ENCODE measurements at places on chromosomes 12 and 14. TPM values are rescaled to one million over a fixed set of nuclear protein-coding genes. Genes with fewer than 3 reads are reported as not detected.

DNA sequence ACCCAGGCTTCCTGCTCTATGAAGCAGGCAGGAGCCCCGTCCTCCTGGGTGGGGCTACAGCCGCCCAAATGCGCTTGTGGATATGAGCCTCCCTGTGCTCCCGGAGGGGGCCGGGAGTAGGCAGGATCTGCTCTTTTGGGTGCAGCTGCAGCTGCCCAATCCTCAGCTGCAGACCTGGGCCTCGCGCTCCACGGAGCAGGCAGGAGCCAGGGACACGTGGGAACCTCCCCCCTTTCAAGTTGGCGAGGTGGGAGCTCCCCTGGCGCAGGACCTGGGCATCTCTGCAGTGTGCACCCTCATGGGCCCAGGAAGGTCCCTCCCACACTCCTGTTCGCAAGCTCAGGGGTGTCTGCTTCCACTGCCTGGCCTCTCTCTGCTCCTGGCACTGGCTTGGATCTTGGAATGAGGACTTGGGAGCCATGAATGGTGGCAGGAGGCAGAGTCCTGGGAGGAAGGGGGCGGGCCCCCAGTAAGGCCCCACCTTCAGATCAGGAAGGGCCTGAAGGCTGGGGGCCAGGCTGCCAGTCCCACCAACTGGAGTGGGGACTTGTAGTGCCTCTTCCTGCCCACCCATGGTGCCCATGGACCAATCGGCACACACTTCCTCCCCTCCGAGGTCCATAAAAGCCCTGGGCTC, 61.3 kb downstream of the KLRG1 start:
- DNase-seq, result no peak

GRCh38 chr12:79850610-79851299, 84.1 kb downstream of the PPP1R12A start:
- DNase-seq, result no peak

DNA sequence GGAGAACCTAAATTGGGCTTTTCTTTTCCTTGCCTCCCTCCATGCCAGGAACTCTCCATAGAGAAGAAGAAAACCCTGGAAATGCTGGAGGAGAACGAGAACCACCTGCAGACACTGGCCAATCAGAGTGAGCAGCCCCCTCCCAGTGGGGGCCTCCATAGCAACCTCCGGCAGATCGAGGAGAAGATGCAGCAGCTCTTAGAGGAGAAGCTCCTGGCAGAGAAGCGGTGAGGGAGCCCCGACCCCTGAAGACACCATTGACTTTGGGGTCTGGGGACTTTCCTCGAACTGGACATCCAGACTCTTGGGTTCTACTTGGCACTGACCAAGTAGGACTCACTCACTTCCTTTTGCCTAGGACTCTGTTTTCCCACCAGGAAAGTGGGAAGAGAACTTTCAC, 41.4 kb downstream of the PLEKHD1 start:
- no peak for DNase-seq

DNA sequence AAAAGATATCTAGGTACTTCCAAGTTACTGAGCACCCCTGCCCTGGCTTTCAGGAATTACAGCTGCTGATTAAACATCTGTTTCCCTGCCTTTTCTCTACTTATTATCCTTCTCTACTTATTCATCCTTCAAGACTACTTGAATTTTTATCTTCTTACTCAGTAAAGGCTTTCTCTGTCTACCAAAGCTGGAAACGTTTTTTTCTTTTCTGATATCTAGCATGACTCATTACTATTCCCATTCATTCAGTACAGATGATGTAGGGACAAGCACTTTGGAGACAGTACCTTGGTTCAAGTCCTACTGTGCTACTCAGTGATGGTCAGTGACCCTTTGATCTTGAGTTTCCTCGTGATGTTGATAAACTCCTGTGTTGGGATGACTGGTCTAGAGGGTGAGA, 848.7 kb downstream of the NRXN3 start:
- no peak for DNase-seq

DNA sequence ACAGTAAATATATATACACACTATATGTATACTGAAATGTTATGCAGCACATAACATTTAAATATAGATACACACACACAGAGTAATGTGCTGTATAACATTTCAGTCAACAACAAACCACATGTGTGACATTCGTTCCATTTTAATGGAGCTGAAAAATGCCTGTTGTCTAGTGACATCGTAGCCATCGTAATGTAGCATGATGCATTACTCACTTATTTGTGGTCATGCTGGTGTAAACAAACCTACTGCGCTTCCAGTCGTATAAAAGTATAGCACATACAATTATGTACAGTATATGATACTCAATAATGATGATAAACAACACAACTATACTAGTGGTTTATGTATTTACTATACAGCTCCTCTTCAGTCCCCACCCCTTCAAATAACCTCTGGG, 119.0 kb upstream of the SLC38A4 start:
- no peak for DNase-seq

DNA sequence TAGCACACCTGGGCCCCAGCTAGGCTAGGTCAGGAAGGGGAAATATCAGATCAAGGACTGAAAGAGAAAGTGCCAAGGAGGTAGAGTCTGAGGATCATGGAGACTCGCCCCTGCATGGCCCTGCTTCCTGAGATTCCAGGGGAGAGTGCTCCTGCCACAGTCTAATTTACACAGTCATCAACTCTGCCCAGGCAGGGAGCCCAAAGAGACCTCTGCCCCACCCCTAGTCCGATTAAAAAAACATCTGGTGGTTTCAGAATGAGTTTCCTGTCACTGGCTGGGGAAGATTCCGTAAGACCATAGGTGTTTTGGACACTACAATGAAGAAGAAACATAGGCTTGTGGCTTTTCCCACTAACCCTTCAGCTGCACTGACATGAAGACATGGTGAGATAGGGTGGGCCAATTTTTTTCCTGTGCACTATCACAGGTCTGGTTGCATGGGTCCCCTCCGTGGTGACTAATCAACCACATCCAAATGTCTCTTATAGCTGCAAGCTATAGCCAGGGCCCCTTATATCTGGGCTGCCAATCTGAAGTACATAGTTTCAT, 31.5 kb upstream of the GZMB start:
- DNase-seq, result no peak

- DNase-seq, result no peak
Observed at GRCh38 chr14:55851301-55851700, 266.9 kb upstream of the PELI2 start.

DNA sequence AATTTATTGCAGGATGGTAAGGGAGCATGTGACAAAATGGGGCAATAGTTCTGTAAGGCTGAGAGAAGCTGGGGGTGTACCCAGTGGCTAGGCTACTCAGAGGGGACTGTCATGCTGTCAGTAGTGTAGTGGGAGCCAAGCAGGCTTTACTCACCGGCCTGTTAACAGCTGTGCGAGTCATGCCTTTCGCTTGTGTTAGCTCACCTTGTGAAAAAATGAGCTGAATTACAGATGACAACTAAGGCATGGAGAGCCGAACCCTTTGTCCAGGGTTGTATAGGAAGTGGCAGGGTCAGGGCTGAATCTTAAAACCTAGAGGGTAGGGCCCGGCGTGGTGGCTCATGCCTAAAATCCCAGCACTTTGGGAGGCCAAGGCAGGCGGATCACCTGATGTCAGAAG, 37.9 kb downstream of the SH2B3 start:
- DNase-seq, result no peak

DNA sequence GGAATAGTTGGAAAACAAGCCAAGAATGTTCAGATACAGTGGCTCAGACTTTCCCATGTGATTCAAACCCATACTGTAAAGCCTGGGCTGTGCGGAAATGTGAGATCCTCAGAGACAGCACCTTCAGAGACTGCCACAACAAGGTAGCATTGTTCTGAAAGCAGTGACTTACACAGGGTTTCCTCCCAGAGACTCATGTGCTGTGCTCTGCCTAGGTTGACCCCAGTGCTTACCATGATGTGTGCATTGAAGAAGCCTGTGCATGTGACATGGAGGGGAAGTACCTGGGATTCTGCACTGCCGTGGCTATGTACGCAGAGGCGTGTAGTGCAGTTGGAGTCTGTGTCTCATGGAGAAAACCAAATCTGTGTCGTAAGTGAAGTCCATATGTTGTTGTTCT, 219.4 kb downstream of the LRRK2 start:
- DNase-seq, result no peak

DNA sequence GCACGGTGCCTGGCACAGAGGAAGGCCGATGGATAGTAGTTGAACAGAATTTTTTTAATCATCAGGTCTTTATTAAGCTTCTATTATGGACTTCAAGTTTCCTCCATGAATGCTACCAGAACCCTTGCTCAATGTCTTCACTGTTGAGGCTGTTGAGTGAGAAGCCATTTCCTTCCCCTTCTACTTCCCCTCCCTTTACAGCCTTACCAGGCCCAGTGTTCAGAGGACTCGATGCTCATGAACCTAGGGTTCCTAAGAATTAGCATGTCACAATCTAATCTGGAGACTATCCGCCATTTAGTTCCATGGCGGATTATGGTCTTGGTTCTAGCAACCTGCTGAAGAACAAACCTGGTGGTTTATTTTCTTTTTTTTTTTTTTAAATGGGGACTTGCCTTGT, 17.7 kb downstream of the ETV6 start:
- DNase-seq, result no peak

DNA sequence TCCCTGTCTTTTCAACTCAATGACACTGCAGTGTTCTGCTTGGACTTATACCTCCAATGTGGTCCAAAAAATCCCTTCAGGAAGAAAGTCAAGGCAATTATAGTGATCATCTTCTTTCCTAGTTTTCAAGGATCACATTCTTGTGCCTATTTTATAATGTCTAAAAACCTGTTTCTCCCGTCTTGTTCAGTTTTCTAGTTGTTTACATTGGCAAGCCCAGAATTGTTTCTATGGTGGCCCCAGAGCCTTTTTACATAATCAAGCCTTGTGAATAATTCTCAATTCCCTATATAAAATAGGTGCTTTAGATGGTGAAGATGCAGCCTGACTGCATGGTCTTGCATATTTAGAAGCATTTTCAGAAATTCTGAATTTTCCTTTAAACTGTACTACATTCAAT, 14.5 kb upstream of the LDHB start:
- no peak for DNase-seq

GRCh38 chr12:28242496-28243309, 52.4 kb downstream of the CCDC91 start:
- DNase-seq, result no peak

GRCh38 chr14:69650948-69651369, 39.6 kb downstream of the SUSD6 start:
- no peak for DNase-seq

- no peak for DNase-seq
Observed at GRCh38 chr14:71532344-71532743, 399.9 kb upstream of the RGS6 start.

- no peak for DNase-seq
Observed at GRCh38 chr14:104154246-104154645, 15.9 kb downstream of the KIF26A start.

GRCh38 chr12:43758247-43758727, 303 bp downstream of the PUS7L start:
- no peak for DNase-seq

DNA sequence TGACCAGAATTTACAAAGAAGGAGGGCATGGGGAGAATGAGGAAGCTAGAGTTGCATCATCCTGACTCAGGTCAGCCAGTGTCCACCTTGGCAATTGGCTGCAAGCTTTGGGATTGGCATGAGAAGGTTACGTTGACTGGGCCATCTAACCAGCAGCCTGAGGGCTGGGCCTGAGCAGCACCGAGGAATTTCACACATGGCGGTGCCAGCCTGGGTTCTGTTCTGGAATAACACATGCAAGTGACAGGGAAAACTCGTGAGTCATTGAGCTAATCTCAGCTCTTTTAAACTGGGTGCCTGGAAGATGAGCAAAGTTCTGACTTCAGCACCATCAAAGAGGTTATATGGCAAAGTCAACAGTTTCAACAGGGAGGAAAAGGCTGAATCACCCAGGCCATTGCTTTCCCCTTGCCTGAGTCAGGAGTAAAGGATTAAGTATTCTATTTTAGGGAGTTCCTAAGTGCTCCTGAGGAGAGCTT, 543.2 kb upstream of the TBX3 start:
- no peak for DNase-seq

GRCh38 chr14:100375266-100375962, 52.3 kb downstream of the SLC25A47 start:
- DNase-seq, result peak; percentile 66

- no peak for DNase-seq
Observed at GRCh38 chr12:116665666-116666304, 72.1 kb downstream of the SPRING1 start.

DNA sequence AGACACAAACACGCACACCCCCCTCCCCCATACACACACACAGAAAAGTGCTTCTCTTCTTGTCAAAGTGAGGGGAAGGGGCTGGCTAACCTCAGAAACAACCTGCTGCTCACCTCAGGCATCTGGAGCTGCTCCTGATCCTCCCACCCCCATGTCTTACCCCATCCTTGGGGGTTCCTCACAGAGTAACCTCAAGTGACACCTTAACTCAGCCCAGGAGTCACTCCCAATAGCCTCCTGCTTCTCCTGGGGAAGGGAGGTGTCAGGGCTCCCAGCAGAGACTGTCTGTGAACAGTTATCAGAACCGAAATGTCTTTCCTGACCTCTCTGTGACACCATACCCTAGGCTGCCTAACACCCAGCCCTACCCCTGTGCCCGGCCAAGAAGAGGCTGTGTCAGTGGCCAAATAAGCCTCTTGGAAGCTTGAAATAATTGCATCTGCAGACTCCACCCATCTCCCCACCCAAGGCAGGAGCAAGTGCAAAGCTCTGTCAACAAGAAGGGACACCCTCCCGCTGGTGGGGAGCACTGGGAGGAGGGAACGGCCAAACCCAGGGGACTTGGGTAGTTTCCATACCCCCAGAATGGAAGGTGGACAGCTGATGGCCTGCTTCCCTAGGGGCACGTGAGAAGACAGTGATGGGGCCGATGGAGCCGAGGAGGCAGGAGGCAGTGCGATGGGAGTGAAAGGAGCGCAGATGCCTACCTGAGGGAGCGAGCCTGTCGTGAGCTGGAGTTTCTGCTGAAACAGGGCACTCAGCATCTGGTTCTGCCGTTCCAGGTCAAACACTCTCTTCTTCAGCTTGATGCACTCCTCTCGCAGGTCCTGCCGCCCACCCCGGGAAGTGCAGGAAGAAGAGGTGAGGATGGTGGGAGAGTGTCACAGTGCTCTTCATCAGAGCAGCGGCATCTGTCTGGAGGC, 26.8 kb downstream of the NCKAP5L start:
- DNase-seq, result no peak

DNA sequence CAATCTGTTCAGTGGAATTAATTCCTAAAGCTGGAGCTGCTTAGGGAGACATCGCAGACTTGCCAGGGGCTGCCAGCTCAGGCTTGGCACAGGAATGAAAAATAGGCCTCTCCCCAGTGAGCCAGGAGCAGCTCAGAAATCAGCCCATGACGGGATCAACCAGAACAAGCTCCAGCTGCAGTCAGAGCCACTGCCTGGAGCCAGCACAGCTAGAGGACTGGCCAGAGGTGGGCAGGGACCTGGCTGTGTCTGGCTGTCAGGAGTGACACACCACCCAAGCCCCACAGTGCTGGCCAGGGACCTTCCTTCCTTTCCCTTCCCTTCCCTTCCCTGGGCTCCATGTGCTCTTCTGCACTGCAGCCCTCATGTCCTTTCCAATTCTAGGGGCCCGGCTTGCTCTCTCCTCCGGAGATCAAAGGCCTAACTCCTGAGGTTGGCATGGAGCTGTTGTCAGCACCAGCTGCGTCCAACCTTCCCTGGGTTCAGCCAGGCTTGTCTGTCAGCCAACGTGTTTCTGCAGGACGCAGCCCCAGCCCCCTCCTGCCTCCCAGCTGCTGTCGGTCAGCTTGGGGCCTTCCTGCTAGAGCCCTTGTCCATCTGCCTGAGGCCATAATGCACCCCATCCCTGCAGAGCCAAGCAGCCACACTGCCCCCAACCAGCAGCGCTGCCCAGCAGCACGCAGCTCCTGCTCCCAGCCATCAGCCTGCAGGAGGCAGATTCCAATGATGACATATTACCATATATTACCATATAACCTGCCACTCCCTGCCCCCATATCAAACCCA, 149.3 kb downstream of the CALM1 start:
- no peak for DNase-seq

The DYNC1H1 gene
- 287 TPM for polyA plus RNA-seq

The TMCC3 gene
- 6.0 TPM for polyA plus RNA-seq

The NTF3 gene
- polyA plus RNA-seq, result 3.5 TPM
